SK-N-DZ (cell line): ENCODE measurements at places on chromosomes 7 and 10.

- DNase-seq: no peak
Observed at GRCh38 chr7:41203542-41203941, 499.3 kb downstream of the INHBA start.

GRCh38 chr7:159042581-159043101, 102.0 kb downstream of the VIPR2 start:
- no peak for DNase-seq

- DNase-seq: peak; percentile 49
Observed at GRCh38 chr7:2807845-2808772, 36.0 kb downstream of the GNA12 start.

DNA sequence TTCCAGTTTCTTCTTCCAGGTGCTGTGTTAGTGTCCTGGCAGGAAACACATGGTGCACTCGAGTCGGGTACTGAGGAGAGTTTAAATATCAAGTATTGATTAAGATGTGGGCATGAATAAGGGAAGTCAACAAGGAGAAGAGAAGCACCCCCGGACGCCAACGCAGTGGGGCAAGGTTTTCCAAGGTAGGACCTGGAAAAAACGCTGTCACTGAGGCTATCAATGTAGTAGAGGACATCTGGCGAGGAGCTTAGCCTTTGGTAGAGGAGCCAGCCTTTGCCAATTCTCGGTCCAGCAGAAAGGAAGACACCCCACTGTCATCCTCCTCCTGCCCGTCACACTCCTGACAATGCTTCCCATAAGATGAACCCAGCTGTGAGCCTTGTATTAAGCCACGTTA, 159.6 kb downstream of the TEX36 start:
- DNase-seq: no peak

GRCh38 chr7:82926477-82926876, 236.2 kb downstream of the PCLO start:
- no peak for DNase-seq

DNA sequence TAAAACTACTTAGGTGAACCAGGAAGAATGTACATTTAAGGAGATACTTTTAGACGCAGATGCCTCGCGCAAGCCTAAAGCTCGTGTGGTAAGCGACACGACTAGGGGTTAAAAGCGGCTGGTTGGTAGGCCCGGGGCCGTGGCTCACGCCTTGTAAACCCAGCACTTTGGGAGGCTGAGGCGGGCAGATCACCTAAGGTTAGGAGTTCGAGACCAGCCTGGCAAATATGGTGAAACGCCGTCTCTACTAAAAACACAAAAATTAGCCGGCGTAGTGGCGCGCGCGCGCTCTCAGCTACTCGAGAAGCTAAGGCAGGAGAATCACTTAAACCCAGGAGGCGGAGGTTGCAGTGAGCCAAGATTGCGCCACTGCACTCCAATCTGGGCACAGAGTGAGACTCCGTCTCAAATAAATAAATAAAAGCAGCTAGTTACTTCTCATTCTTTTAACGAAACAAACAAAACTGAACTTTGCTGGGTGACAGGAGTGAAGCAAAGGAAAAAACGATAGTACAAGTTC, 879 bp downstream of the NUDT5 start:
- DNase-seq: no peak

DNA sequence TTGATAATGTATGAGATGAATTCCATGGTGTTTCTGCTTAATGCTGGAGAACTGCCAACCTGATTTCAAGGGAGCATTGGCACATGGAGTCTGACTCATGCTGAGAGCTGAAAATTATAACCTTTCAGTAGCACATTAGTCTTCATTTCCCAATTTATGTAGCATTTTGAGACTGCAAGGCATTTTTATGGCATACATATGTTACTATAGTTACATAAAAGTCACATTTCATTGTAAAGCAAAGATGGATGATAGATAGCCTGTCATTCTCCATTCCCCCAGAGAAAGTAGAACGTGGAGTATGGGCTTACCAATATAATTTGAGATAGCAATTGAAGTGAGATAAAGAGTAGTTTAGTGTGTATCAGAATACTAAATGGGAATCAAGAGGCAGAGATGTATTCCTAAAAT, 103.1 kb downstream of the SLC16A9 start:
- DNase-seq: no peak

DNA sequence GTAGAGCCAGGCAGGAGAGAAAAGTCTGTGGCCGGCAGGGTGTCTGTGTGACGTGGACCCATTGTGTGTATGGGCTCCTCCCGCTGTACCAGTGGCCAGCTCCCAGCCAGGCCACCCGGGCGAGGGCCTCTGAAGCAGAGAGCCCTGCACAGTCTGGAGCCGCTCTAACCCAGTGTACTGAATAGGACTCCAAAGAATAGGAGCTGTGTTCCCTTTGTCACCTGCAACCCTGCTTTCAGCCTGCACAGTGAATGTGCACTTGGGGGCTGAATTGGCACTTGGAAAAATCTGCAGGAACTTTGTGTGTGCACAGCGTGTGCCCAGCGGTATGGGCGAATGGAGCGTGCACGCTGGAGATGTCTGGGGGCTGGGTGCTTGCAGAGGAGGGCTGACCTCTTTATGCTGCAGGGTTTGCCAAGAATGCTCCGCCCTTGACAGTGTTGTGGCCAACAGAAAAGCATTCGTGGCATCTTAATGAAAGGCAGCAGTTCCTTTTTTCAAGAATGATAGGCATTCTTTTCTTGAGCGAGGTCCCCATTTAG, 216.2 kb downstream of the AUTS2 start:
- DNase-seq: no peak

DNA sequence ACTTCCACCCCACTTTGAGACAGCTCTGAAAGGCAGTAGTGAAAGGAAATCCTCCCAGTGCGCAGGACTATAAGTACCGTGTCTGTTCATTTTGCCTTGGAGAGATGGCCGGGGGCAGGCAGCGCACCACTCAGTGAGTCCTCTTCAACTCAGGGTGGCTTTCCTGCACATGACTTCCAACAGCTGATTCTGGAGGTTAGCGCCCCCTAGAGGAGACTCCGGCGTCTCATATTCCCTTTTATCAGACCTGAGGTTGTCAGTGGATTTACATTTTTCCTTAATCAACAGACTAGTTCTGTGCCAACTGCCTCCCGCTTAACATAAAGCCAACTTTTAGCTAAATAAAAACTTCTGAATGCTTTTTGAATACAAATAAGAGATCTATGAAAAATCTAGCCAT, 101.0 kb downstream of the HERPUD2 start:
- DNase-seq: no peak

- no peak for DNase-seq
Observed at GRCh38 chr10:45444022-45444421, 70.0 kb downstream of the ALOX5 start.

- DNase-seq: no peak
Observed at GRCh38 chr7:36338256-36338655, 51.4 kb upstream of the ANLN start.

DNA sequence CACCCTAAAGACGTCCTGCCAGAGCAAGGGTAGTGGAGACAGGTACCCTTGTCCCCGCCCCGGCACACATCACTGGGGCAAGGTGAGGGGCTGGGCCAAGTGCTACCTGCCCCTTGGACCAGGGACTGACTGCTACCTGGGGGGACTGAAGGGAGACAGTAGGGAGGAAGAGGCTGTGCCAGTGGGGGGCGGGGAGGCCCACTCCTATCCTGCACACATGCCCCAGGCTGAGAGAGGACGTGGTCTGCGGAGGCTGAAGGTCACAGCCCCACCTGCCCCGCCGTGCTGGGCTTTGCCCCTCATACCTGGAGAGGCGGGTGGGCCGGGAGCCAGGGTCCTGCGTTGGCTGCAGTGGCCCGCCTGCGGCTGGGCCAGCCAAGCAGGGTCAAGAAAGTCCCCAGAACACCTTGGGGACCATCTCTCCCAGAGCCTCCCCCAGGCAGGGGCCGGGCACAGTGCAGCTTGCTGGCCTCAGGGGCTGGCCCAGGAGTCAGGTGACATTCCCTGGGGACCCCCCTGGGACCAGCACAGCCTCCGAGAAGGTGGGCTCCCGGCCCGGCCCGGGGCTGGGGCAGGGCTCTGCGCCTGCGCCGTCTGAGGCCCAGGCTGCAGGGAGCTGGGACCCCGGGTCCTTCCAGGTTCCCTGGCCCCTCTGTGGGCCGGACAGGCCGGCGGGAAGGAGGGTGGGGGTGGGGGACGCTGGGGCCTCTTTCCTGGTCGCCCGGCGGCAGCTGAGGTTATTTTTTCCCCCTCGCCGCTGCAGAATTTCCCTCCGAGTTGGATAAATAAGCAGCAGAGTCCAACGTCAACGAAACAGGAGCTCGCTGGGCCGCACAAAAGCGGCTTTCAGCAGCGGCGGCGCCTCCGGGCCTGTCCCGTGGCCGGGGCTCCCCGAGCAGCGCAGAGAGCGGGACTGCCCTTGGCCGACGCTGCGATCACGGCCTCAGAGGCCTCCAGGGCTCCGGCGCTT, 9.8 kb upstream of the FZD9 start:
- no peak for DNase-seq

- DNase-seq: no peak
Observed at GRCh38 chr7:34850681-34851080, 186.6 kb downstream of the DPY19L1 start.

DNA sequence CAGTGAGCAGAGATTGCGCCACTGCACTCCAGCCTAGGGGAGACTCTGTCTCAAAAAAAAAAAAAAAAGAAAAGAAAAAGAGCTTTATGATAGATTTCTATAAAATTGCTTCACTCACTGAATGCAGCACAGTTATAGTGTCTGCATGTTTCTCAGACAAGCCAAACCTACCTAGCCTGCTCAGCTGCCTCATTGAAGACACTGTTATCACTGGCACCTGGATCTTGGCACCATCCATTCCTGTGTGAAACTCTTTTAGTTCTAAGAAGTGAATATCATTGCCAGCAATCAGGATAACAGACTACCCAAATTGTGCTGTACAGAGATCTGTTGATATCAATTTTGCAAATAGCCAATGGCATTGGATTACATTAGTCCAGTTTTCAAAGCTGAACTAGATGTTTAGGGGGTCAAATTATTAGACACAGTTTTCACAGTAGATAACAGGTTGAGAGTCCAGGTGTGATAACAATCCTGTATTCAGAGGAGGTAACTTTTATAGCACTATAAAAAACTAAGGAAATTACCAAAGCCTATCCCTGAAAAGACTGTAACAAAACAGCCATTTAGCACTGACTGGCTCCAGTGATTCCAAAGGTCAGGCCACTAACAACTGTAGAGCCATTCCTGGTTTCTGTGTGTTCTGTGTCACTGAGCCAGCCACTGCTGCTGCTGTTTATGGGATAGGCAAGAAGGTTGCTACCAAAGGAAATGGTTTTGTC, 17.1 kb downstream of the PDSS1 start:
- DNase-seq: no peak

DNA sequence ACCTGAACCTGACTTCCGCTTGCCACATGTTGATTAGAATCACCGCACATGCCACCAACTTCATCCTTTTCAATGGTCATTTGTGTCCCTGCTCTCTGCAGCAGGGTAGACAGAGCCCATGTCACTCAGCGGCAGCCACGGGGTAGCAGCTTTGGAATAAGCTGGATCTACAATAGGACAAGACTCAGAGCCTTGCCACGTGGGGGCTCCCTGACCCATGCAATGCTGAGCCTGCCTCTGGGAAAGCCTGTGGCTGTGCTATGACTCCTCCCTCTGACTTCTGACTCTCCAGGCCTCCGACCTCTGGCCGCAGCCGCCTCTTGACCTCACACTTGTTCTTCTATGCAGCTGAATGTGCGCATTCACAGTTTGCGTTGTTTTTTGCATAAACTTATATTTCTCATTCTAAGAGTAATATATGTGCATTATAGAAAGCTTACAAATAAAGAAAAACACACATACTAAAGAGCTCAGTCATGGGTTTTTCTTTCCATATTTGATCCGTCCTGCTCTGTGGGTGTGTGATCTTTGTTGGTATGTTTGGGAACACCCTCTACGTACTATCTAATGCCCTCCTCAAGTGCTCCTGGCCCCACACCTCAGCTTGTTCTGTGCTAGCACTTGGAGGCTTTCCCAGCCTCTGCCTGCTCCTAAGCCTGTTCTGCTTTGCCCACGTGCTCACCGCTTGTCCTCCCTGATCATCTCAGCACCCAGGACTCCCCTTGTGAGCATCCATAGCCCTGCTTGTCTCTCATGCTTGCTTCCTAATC, 198.0 kb upstream of the MKI67 start:
- DNase-seq: no peak

DNA sequence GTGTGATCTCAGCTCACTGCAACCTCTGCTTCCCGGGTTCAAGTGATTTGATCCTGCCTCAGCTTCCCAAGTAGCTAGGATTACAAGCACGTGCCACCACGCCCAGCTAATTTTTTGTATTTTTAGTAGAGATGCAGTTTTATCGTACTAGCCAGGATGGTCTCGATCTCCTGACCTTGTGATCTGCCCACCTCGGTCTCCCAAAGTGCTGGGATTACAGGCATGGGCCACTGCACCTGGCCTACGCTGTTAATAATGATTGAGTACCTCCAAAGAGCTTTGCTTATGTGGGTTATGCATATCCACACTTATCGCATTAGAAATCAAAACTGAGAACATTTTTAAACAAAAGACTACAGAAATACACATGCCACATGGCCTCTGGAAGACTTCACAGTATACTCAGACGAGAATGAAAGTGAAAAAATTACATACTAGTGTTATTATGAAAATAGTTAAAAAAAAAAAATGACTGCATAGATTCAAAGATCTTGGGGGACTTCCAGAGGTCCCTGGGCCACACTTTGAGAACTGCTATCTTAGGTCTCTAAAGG, 25.4 kb downstream of the RPP38 start:
- DNase-seq: no peak

- peak; percentile 20 for DNase-seq
Observed at GRCh38 chr7:138887085-138887710, 89.2 kb upstream of the ATP6V0A4 start.

- DNase-seq: no peak
Observed at GRCh38 chr10:101986624-101986971, 69.4 kb downstream of the ARMH3 start.

DNA sequence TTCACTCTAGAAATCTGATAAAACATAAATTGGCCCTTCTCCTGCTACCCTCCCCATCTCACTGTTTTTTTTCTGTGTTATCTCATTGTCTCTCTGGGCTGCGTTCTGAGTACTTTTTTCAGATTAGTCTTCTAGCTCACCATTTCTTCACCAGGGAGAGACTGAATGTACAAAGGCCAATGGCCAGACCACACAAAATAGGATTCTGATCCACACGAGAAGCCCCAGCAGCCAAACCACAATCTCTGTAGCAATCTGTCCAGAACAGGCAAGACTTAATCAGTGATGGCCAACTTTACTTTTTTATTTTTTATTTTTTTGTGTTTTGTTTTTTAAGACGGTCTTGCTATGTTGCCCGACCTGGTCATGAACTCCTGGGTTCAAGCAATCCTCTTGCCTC, 55.9 kb upstream of the PAPSS2 start:
- no peak for DNase-seq
